ENCODE measurements at places on chromosomes 11 and 22. TPM values are rescaled to one million over a fixed set of nuclear protein-coding genes. Genes with fewer than 3 reads are reported as not detected.

DNA sequence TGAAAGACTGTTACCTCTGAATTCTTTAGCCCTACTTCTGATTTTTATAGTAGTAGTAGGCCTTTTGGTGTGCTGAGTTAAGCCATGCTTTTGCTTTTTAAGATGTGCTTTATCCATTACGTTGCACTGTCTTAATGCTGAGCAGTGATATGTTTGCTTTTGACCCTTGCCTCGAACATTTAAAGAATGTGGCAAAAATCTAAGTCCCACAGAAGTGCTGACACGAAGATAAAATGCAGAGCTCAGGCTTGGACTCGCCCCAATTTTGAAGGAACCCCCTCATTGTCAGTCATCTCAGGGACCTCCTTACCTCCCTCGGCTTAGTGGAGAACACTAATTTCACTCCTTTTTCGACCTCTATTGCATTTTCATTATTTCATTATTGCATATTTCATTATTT is 272.9 kb downstream of the DDX10 start:
- DNase-seq, result no peak

- DNase-seq, result no peak
These were observed 102.7 kb downstream of the INSC start for GRCh38 chr11:15217416-15217815.

DNA sequence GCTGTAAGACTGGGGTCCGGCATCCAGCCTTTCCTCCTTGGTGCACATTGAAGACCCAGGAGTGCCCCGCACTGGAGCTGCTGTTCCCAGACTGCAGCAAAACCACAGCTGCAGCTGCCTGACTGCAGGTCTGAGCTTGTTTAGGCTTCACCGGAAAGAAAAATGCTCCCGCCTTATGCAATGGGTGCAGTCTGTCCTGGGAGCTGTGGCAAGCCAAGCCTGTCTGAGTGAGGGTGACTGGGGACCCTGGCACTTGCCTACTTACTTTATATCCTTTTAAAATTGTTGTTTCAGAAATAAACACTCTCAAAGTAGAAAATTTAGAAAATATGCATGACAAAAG is 23.3 kb upstream of the CD44 start:
- peak; percentile 44 for DNase-seq

DNA sequence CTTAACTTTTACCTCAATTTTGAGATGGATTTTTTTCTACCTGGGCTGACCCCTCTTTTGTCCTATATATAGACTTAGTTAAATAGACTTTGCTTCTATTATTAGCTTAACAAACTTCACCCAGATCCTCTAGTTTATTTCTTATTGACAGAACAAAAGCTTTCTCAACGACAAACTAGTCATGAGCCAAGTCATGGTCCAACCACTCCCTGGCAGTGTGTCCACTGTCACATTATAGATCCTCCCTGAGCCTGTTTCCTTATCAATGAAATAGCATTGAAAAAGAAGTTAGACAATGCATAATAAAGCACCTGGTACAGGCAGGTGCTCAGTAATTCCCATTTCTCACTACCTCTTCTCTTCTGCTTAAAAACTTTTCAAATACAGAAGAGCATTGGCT is 155.1 kb downstream of the SPON1 start:
- no peak for DNase-seq

- DNase-seq, result no peak
These were observed 1984.7 kb upstream of the RAG2 start for GRCh38 chr11:38582756-38583155.

DNA sequence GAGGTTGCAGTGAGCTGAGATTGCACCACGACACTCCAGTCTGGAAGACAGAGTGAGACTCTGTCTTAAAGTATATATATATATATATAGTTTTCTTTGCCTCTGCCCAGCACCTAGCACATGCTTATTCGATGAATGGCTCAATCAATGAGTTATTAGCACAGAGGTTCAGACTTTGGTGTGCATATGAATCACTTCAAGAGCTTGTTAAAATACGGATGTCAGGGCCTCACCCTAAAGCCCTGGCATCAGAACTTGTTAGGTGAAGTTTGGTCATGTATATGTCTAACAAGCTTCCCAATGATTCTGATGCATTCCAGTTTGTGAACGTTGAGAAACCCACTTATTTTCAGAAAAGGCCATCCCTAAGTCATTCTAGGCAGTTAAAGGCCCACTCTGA is 21.8 kb upstream of the TMEM86A start:
- DNase-seq, result no peak

DNA sequence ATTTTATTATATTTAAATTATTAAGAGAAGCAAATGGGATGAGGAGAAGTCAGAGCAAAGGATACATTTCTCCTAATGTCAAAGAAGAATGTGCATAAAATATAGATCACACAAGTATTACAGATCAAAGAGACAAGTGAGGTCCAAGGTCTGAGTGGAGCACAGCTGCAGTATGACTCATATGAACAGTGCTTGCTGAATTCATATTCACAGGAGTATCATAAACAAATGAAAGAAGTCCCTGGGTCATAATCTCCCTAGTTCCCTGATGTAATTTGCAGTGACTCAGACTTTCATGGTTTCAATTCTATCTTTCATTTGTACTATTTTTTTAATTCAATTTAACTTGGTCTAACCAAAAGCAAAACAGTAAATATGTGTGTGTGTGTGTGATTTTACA is 499.0 kb upstream of the CCDC179 start:
- DNase-seq, result no peak

Gene SCN4B
- not detected for total RNA-seq

Gene OR51B5
- total RNA-seq, result not detected

Gene LRRC56
- 1.5 TPM for total RNA-seq

Gene OR51I1
- not detected for total RNA-seq

Gene MMP13
- not detected for total RNA-seq
